ENCODE measurements at places on chromosomes 7 and 10. TPM values are rescaled to one million over a fixed set of nuclear protein-coding genes. Genes with fewer than 3 reads are reported as not detected.

- no peak for DNase-seq
These were observed 8.6 kb downstream of the PNLIPRP2 start for GRCh38 chr10:116629340-116629739.

GRCh38 chr10:23493711-23494110 lies 54.8 kb downstream of the OTUD1 start:
- DNase-seq, result no peak

DNA sequence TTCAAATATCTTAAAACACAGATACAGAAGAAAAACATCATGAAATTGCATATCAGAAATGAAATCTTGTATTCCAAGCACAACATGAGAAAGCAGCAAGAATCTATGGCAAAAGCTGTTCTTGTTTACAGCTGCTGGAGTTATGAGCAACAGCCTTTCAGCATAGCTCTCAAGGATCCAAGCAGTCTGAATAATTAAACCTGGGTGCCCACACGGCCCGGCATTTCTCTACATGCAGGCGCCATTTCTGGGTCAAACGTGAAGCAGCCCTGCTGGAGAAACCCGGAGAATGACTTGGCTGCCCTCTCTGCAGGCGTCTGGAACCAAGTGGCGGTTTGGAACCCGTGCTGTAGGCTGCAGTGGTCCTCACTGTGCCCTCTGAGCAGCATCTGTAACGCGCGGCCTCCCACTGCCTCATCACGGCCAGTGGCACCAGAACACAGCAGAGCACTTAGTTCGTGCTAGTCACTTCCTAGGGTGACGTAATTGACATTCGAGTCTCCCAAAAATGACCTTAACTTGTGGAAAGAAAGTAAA lies 213.0 kb downstream of the TCERG1L start:
- DNase-seq, result no peak

DNA sequence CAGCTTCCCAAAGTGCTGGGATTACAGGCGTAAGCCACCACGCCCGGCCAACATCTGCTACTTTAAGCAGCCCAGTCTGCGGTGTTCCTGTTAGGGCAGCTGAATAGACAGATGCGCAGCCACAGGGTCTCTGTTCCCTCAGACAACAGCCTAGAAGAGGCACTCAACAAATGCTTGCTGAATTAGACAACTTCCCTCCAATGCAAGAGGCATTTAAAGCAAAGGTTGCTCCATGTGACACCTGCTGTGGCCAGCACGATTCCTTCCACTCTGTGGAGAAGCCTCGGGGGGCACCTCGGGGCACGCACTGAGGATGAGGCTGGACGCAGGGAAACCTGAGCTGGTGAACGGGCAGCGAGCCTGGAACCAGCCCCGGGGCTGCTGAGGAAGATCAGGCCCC lies 237.8 kb downstream of the MAD1L1 start:
- no peak for DNase-seq

DNA sequence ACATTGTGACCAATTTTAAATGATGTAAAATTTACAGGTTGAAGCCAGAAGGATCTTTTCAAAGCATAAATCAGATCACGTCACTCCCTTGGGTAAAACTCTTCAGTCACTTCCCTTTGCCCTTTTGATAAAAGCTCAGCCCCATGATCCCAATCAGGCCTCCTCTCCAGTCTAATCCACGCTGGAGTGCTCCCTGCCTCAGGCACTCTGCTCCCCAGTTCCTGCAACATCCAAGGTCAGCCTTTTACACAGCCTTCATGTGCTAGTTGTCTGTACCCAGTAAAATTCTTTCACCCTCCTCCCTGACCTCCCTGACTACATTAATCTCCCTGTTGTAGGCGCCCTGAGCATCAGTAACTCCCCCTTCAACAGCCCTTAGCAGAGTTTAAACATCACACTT lies 14.1 kb downstream of the ELMO1 start:
- DNase-seq, result no peak

- no peak for DNase-seq
These were observed 166.8 kb downstream of the CCDC3 start for GRCh38 chr10:12834721-12835120.

DNA sequence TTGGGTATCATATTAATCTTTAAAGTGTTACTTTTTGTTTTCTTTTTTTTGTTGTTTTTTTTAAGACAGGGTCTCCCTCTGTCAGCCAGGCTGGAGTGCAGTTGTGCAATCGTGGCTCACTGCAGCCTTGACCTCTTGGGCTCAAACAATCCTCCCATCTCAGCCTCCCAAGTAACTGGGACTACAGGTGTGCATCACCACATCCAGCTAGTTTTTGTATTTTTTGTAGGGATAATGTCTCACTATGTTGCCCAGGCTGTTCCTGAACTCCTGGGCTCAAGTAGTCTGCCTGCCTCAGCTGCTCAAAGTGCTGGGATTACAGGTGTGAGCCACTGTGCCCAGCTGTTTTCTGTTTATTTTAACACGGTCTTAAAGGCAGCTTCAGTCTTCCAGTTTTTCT lies 23.3 kb downstream of the KMT2E start:
- no peak for DNase-seq

DNA sequence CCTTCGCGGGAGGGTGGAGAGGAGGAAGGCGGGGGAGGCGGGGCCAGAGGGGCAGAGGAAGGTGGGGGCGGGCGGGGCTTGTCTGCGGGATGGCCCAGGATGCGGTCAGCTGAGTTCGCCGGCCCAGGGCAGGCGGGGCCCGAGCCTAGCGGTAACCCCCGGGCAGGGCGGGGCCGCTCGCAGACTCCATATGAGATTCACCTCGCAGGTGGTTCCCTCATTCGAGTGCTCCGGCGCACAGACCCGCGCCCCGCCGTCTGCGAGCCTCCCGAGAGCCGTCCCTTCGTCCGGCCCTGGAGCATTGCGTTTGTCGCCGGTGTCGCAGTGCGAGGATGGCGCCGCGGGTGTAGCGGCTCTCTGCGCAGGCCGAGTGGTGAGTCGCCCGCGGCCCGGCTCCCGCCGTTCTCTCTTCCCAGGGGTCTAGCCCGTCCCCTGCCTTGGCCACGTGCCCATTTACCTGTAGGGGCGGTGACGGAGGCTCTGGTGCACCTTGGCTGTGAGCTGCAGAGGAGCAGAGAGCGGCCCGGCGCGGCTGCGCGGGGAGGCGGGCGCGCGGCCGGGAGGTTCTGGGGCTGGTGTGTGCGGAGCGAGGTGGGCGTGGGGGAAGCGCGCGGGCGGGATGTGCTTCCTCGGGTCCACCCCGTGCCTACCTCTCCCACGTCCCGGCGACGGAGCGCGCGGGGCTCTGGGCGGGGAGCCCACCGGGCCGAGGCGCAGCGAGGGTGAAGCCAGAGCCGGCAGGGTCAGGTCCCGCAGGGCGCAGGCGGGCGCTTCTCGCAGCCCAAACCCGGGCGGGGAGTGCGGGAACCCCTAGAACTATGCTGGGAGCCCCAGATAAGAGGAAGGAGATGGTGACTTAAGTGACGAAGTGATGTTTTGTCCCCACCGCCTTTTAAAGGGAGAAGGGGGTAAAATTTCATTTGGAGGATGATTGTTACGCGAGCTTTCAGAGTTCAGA lies at the start of gene UPP1:
Gene UPP1, plus strand, starts transcription at position 220 of the 958 bp plus-strand sequence. CDS start 5,519 bp downstream, outside the sequence.
- peak; percentile 96 for DNase-seq

IFIT1B gene
- total RNA-seq, result not detected

TSPAN12 gene
- total RNA-seq, result not detected

GNGT1 gene
- total RNA-seq, result not detected

PTF1A gene
- not detected for total RNA-seq

IFIT1 gene
- total RNA-seq, result 31.8 TPM

CNPY4 gene
- total RNA-seq, result 32.4 TPM

CALD1 gene
- total RNA-seq, result 0.55 TPM

INHBA gene
- not detected for total RNA-seq

CDHR3 gene
- total RNA-seq, result 0.31 TPM
